Thyroid gland (tissue), 4 donors: ENCODE measurements at places on chromosomes 13 and 19. TPM values are rescaled to one million over a fixed set of nuclear protein-coding genes. Genes with fewer than 3 reads are reported as not detected.

- H3K27ac ChIP-seq = no peak overlapping the region
- no peaks in the 10 kb centered on the region for H3K27me3 ChIP-seq
- H3K4me3 ChIP-seq = no peak overlapping the region
Observed at GRCh38 chr19:18074192-18074591, 12.5 kb downstream of the IL12RB1 start.

The U2AF2 gene
- 87.9 TPM for total RNA-seq

GRCh38 chr13:33185853-33186252, 99.7 kb downstream of the STARD13 start:
- H3K4me3 ChIP-seq = no peak overlapping the region
- H3K4me1 ChIP-seq = peaks cover 48% of the 10 kb centered on the region
- no peaks in the 10 kb centered on the region for H3K27me3 ChIP-seq
- peak overlapping the region; percentile 42 for H3K27ac ChIP-seq
- H3K36me3 ChIP-seq = no peaks in the 10 kb centered on the region
- no peak for DNase-seq

The ZC3H4 gene
- total RNA-seq = 26.4 TPM

DNA sequence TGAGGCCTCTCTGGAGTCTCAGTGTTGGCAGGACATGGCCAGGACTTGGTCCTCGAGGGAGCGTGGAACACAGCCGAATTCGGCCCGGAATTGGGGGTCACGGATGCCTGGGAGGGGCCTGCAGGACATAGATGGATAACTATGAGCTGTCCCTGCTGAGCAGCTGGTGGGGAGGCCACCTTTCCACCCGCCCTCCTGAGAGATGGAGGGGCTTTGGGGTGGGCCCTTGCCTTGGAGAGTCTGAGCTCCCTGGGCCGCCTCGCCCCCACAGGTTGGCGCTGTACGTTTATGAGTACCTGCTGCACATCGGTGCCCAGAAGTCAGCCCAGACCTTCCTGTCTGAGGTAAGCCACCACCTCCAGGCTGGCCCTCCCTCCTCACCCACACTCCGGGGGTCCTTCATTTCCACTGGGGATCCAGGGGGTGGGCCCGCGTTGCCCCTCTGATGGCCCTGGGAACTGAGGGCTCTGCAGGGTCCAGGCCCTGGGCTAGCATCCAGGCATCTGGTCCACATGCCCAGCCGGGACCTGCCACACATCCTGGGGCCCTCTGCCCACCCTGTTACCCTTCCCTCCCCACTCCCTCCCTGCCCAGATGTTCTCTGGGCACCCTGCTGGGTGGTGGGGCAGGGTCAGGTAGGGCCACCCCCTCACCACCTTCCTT, 8.0 kb downstream of the SSBP4 start:
- no peak overlapping the region for H3K27ac ChIP-seq
- peaks cover 37% of the 10 kb centered on the region for H3K4me1 ChIP-seq
- no peak overlapping the region for H3K4me3 ChIP-seq
- H3K27me3 ChIP-seq = no peaks in the 10 kb centered on the region

The MRI1 gene
- 90.4 TPM for total RNA-seq

GRCh38 chr19:2798158-2798685, 12.9 kb downstream of the THOP1 start:
- peaks cover 4% of the 10 kb centered on the region for H3K4me1 ChIP-seq
- no peak for DNase-seq
- H3K4me3 ChIP-seq = no peak overlapping the region
- peaks cover 8% of the 10 kb centered on the region for H3K36me3 ChIP-seq
- no peaks in the 10 kb centered on the region for H3K27me3 ChIP-seq
- H3K27ac ChIP-seq = no peak overlapping the region

DNA sequence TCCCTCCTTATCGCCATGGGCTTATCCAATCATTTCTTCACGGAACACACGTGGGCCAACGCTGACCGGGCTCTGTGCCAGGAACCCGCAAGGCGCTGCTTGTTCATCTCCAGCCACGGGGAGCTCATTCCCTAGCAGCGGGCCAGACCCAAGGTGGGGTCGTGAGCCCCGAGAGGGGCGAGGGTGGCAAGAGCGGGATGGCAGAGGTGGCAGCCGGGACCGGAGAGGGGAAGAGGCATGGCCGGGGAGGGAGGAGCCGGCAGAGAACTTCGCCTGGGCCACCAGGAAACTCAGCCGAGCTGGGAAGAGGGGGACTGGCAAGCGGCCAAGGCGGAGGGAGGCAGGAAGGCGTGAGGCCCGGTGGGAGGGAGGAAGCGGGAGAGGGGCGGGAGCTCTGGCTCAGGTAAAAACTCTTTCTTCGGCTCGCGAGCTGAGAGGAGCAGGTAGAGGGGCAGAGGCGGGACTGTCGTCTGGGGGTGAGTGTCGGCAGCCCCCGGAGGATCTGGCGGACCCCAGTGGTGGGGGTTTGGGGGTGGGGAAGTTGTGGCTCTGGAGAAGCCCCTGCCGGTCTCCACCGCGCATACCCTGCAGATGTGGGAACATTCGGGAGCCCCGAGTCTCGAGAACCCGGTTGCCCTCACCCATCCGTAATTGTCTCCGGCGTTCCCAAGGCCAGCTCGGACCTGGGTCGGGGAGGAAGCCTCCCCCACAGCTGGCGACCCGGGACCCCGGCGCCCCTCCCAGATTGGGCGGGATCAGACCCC, at the start of gene B3GNT3:
Gene B3GNT3 (plus strand): TSS at position 408 of the 764 bp plus-strand sequence. CDS start 12,670 bp downstream, outside the sequence.
- no peak within 1 kb of the TSS for H3K27ac ChIP-seq
- no peak within 1 kb of the TSS for H3K4me3 ChIP-seq
- H3K36me3 ChIP-seq = no peaks in the 10 kb centered on the region
- peaks cover 10% of the 10 kb centered on the region for H3K27me3 ChIP-seq

DNA sequence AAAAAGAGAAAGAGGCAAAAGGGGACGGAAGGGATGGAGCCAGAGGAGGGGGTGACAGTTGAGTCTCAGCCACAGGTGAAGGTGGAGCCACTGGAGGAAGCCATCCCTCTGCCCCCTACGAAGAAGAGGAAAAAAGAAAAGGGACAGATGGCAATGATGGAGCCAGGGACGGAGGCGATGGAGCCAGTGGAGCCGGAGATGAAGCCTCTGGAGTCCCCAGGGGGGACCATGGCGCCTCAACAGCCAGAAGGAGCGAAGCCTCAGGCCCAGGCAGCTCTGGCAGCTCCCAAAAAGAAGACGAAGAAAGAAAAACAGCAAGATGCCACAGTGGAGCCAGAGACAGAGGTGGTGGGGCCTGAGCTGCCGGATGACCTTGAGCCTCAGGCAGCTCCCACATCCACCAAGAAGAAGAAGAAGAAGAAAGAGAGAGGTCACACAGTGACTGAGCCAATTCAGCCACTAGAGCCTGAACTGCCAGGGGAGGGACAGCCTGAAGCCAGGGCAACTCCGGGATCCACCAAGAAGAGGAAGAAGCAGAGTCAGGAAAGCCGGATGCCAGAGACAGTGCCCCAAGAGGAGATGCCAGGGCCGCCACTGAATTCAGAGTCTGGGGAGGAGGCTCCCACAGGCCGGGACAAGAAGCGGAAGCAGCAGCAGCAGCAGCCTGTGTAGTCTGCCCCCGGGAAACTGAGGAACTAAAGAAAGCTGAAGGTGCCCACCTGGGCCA, 2.5 kb downstream of the POLR1G start:
- peaks cover 7% of the 10 kb centered on the region for H3K36me3 ChIP-seq
- H3K4me3 ChIP-seq = no peak overlapping the region
- H3K4me1 ChIP-seq = peaks cover 12% of the 10 kb centered on the region

GRCh38 chr19:19657397-19657783, 6.1 kb downstream of the ATP13A1 start:
- DNase-seq = no peak
- peaks cover 11% of the 10 kb centered on the region for H3K4me1 ChIP-seq
- H3K36me3 ChIP-seq = peaks cover 63% of the 10 kb centered on the region
- H3K27me3 ChIP-seq = no peaks in the 10 kb centered on the region
- H3K27ac ChIP-seq = no peak overlapping the region

DNA sequence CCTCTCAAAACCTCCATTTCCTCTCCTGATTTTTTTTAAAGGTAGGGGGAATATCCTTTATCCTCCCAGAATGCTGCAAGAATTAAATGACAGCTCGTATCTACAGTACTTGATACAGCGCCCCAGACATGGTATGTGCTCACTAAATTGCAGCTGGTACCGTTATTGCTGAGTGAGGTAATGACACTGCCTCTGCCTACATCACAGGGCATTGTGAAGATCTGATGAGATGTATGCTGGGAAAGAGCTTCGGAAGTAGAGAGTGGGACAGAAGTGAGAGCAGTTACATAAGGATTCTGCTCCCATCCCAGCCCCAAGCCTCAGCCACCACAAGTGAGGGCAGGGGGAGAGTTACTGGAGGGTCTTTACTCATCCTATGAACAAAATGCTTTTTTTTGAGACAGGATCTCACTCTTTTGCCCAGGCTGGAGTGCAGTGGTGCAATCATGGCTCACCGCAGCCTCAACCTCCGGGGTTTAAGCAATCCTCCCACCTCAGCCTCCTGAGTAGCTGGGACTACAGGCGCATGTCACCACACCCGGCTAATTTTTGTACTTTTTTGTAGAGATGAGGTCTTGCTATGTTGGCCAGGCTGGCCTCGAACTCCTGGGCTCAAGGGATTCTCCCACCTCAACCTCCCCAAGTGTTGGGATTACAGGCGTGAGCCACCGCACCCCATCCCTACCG, 1.7 kb upstream of the FKRP start:
- H3K4me1 ChIP-seq = peaks cover 35% of the 10 kb centered on the region
- no peak overlapping the region for H3K27ac ChIP-seq
- no peak for DNase-seq
- H3K36me3 ChIP-seq = no peaks in the 10 kb centered on the region
- no peak overlapping the region for H3K4me3 ChIP-seq

- H3K27me3 ChIP-seq = no peaks in the 10 kb centered on the region
- no peak overlapping the region for H3K27ac ChIP-seq
- DNase-seq = no peak
- H3K4me3 ChIP-seq = no peak overlapping the region
- H3K36me3 ChIP-seq = no peaks in the 10 kb centered on the region
- no peaks in the 10 kb centered on the region for H3K4me1 ChIP-seq
Observed at GRCh38 chr13:34901572-34901971, 40.5 kb upstream of the NBEA start.

The FOXO1 gene
- 92.9 TPM for total RNA-seq

The MBD3L3 gene
- not detected for total RNA-seq

- H3K36me3 ChIP-seq = no peaks in the 10 kb centered on the region
- no peak overlapping the region for H3K27ac ChIP-seq
- no peaks in the 10 kb centered on the region for H3K4me1 ChIP-seq
- no peak overlapping the region for H3K4me3 ChIP-seq
- no peaks in the 10 kb centered on the region for H3K27me3 ChIP-seq
Observed at GRCh38 chr13:39144941-39145533, 106.8 kb downstream of the NHLRC3 start.

The IZUMO1 gene
- 1.1 TPM for total RNA-seq

- H3K36me3 ChIP-seq = no peaks in the 10 kb centered on the region
- DNase-seq = no peak
- peaks cover 63% of the 10 kb centered on the region for H3K27me3 ChIP-seq
- H3K4me1 ChIP-seq = peaks cover 10% of the 10 kb centered on the region
- H3K27ac ChIP-seq = no peak overlapping the region
Observed at GRCh38 chr13:27960362-27961226, 8.5 kb downstream of the CDX2 start.

GRCh38 chr19:47363758-47364531, 14.8 kb downstream of the DHX34 start:
- DNase-seq = no peak
- H3K4me3 ChIP-seq = no peak overlapping the region
- no peaks in the 10 kb centered on the region for H3K27me3 ChIP-seq
- no peak overlapping the region for H3K27ac ChIP-seq
- no peaks in the 10 kb centered on the region for H3K4me1 ChIP-seq
- peaks cover 60% of the 10 kb centered on the region for H3K36me3 ChIP-seq

GRCh38 chr13:30932481-30933353, at the start of gene TEX26:
Gene TEX26, plus strand, starts transcription at chr13:30932656. Its CDS starts 60 bp downstream, at chr13:30932716.
- DNase-seq = no peak
- H3K27ac ChIP-seq = no peak within 1 kb of the TSS

GRCh38 chr19:42092350-42092749, 16.4 kb downstream of the ZNF574 start:
- DNase-seq = no peak
- no peak overlapping the region for H3K27ac ChIP-seq
- no peaks in the 10 kb centered on the region for H3K4me1 ChIP-seq
- H3K36me3 ChIP-seq = no peaks in the 10 kb centered on the region
